ENCODE measurements at places on chromosomes 3 and 15.
A peak's percentile ranks its signal among the peaks of the same experiment; 100 is the strongest.

DNA sequence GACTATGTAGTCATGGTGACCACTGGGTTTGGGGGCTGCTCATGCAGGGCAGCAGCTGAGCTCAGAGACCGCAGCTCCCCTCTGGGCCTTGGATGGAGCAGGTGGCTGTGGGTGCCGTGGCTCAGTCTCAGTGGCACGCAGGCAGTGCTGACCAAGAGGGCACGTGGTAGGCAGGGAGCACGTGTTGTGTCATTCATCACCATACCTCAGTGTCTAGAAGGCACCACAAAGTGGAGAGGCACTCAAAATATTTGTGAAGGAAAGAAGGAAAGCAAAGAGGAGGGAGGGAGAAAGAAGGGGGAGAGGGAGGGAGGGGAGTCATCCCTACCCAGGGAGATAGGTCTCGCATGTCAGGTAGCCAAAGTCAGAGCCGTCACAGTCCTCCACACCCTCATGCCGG is 26.1 kb downstream of the EAF1 start:
- DNase-seq, result no peak

GRCh38 chr3:48436477-48436787 is 3.5 kb downstream of the CCDC51 start:
- no peak for DNase-seq

GRCh38 chr3:147341727-147342126 is 64.6 kb downstream of the ZIC4 start:
- DNase-seq, result no peak

DNA sequence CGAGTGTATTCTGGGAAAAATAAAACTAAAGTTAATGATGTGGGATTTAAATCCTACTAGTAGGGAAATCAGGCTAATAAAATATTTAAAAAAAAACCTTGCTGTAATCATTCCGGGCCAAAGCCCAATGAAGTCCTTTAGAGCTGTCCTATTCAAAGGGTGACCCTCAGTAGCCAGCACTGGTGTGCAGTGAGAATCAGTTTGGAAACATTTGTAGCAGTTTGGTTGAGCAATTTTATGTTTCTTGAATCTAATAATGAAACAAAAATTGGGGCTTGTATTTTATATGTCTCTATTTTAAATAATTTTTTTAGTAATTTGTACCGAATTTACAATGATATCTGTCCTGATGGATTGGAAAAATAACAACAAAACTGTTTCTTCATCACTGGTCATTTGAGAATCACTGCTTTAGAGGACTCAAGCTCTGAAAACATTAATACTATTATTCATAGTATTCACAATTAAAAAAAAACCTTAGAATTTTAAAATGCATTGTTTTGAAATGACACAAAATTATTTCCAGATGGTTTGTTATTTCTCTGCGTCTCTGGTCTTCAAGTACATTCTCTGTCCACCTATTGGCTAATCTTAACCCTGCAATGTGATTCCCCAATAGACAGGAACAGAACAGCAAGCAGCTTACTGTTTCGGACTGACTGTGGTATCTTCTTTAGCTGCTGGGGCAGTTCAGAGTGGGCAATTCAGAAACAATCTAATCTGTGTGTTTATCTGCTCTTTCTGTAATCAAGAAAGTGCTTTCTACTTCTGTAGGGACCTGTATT is 71.2 kb downstream of the OTOL1 start:
- DNase-seq, result no peak

- no peak for DNase-seq
Measured at GRCh38 chr3:127628426-127628787, 578 bp upstream of the PODXL2 start.

- no peak for DNase-seq
Measured at GRCh38 chr15:26974120-26974780, 3.3 kb downstream of the GABRG3 start.

- DNase-seq, result no peak
Measured at GRCh38 chr3:131717493-131717892, 214.7 kb upstream of the MRPL3 start.

DNA sequence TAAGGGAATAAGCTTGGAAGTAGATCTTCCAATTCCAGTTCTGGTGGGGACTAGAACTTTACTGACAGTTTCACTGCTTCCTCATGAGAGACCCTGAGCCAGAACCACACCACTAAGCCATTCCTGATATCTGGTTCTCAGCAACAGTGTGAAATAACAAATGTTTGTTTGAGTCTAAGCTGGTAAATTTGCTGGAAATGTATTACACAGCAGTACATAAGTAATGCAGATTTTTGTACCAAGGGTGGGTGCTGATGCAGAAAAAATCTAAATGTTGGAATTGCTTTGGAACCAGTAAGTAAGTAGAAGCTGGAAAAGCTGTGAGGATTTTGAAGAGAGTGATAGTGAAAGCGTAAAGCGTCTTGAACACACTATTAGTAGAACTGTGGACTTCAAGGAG is 14.4 kb upstream of the AKAP13 start:
- DNase-seq, result no peak

- no peak for DNase-seq
Measured at GRCh38 chr3:129662191-129662608, 55.7 kb upstream of the PLXND1 start.

- no peak for DNase-seq
Measured at GRCh38 chr3:155173771-155174170, 93.7 kb downstream of the MME start.

- DNase-seq, result no peak
Measured at GRCh38 chr3:139044366-139045210, at the start of gene PRR23C. PRR23C (minus strand) TSS chr3:139044892; CDS start chr3:139044620, 272 bp downstream.

DNA sequence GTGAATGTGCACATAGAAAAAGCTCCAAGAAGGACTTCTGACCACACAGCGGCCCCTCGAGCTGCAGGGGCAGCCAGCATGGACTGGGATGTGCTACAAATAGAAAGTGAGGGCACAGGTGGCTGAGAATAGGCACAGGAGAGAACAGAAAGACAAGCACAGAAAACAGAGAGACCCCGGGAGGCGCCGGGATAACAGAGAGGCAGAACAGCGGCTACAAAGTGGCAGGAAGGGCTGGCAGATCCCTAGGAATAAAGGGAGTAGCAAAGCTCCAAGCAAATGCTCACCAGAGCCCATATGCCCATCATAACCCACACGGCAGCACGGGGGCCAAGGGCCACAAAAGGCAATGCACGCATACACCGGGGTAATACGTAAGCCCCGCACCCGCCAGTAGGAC is 201.7 kb upstream of the NSMCE3 start:
- no peak for DNase-seq

DNA sequence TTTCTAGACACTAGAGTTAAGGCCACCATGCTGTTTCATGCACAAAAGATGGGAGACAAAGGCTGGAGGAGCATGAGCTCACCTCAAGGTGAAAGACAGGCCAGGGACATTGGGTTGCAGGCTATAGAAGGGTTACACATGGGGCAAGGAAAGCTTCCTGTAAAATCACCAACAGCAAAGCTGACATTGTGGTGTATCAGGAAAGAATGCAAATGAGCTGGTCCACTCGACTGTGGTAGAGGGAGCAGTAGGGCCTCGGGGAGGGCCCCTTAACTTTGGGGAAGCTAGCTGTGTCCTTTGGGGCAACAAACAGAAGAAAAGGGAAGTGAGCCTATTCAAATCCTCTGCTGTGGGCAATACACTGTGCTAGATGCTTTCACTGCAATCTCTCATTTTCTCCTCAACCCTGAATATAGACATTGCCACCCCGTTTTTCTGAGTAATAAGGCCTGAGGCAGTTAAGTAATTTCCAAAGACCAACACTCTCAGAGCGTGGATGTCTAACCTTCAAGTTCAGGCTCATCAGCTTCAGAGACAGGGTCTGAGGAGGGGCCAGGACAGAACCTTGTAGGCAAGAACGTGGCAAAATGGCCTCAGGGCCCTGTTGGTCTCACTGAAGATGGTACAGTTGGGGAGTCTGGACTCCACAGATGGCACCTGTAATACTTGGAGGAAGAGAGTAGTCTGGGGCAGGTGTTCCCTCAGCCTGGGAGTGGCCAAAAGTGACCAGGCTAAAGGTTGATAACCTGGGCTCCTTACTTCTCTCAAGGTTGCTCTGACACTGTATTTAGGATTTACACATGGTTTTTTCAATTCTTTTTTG is 24.1 kb downstream of the CX3CR1 start:
- peak; percentile 80 for DNase-seq

- DNase-seq, result no peak
Measured at GRCh38 chr3:15382405-15382923, 44.9 kb downstream of the METTL6 start.

DNA sequence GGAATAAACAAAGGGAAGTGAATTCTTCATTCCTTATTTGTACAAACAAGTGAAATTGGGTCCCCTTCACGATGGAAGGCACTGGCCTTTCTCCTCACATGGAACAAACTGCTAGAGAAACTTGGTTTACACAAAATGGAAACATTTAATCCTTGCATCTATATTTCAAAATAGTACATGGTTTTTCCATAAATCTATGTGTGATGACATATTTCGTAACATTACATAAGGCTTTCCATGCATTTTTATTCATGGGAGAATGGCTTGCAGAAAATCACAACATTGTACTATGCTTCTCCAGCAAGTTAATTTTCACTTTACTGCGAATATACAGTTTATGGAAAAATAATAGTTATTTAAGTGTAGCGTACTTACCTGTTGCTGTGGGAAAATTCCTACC is 81.0 kb upstream of the CDIN1 start:
- no peak for DNase-seq

DNA sequence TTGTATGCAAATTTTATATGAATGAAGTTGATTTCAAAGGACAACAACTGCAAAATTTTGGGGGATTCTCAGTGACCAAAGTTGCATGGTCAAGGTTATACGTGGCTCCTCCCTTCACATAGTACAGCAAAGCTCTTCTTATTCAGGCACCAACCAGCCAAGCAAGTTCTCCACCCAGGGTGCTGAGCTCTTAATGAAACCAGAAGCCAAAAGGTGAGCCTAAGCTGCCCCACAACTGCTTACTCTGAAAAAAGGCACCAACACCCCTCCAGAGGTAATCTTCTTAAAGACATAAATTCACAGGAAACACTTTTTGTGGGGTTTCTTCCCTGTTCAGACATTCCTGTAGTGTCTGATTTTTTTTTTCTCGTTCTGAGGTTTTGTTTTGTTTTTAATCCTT is 106.1 kb upstream of the GMNC start:
- DNase-seq, result no peak
